ENCODE measurements at places on chromosomes 1 and 21.

GRCh38 chr1:84726593-84727499 is 36.6 kb upstream of the SSX2IP start:
- DNase-seq: no peak

GRCh38 chr1:63937461-63938022 is 163.7 kb downstream of the ROR1 start:
- DNase-seq: no peak

GRCh38 chr1:174740249-174740968 is 259.3 kb upstream of the CACYBP start:
- no peak for DNase-seq

GRCh38 chr1:240385985-240386978 is 225.7 kb downstream of the GREM2 start:
- peak; percentile 93 for DNase-seq

DNA sequence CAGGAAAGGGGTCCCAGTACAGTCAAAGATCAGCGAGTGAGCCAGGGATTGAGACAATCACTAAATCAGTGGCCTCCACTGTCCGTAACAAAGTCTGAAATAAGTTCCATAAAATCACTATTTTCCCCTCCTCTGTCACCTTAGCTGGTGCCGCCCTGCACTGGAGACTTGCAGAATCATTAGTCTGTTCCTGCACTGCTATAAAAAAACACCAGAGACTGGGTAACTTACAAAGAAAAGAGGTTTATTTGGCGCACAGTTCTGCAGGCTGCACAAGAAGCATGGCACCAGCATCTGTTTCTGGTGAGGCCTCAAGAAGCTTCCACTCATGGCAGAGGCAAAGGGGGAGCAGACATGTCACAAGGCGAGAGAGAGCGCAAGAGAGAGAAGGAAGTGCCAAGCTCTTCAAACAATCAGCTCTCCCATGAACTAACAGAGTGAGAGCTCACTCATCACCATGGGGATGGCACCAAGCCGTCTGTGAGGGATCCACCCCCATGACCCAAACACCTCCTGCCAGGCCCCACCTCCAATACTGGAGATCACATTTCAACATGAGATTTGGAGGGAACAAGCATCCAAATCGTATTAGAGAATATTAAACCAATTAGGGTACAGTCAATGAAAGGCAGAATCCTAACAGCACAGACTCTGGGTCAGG is 129.8 kb upstream of the TIAM1 start:
- no peak for DNase-seq

DNA sequence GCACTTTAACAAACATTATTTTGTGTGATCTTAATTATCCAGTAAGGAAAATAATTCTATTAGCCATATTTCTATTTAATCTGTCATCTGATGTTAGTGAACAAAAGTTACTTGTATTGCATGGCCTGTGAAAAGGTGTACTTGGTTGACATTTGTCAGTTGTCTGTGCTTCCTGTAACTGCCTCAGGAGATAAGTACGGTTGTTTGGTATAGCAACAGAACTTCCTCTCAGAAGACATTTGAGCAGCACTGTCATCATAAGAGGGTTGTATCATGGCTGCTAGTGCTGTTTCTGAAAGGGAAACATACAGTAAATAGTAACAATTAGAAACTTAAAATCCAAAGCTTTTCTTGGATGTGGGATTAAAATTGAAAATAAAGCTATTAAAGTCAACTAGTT is 3.4 kb downstream of the BLZF1 start:
- no peak for DNase-seq

DNA sequence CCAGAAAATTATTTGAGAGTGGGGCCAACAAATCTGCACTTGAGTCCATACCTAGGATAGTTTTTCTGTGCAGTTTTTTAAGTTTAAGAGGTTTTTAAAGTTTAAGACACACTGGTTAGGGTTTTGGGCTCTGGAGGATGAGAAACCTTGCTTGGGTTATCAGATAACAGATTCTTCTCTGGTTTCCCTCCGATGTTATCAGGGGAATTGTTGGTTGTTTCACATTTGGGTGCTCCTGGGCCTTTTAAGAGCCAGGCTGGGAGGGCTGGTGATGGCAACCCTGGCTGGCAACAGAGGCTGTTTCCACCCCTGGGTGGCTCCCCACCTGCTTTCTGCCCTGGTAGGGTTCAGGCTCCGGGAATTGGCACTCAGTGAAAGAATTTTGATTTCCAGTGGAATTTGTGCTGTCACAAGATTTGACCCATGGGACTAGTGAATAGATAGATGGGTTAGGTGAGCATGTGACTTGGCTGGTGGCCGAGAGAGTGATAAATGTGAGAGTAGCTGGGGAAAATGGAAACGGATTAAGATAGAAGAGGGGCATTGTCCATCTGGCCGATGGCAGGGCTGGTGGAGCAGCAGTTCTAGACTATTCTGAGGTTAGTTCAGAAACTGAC is 14.8 kb downstream of the VANGL1 start:
- no peak for DNase-seq

- DNase-seq: no peak
Observed at GRCh38 chr1:175332515-175332914, 139.9 kb upstream of the KIAA0040 start.
